B cell (primary cell): ENCODE measurements at places on chromosomes 3 and 15.
A peak's percentile ranks its signal among the peaks of the same experiment; 100 is the strongest.

DNA sequence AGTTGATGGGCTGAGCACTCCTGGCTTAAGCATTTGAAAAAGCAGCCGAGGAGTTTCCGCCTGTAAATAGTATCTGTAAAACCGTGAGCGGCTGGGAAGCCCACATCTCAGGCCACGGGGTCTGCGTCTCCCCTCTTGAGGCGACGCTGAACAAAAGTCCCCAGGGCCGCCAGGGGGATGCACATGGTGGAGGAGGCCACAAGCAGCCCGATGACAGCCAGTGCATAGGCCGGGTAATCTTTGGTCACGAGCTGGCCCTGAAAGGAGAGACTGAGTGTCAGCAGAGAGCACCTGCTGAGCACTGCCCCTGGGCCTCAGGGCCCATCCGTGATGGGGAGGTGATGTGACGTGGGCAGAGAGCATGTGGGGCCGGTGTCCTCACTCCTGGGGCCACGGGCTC is 37.5 kb downstream of the SLC6A20 start:
- DNase-seq = no peak

DNA sequence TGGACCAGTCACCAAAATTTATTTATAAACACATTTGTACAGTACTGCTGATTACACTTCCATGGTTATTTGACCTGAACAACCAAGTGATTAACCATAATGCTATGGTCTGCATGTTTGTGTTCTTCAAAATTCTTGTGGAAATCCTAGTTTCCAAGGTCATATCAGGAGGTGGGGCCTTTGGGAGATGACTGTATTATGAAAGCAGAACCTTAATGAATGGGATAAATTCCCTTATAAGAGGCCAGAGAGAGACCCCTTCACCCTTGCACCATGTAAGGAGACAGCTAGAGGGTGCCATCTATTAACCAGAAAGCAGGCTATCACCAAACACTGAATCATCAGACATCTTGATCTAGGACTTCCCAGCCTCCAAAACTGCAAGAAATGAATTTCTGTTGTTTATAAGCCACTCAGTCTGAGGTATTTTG is 1.9 kb downstream of the SCAPER start:
- DNase-seq = peak; percentile 67

DNA sequence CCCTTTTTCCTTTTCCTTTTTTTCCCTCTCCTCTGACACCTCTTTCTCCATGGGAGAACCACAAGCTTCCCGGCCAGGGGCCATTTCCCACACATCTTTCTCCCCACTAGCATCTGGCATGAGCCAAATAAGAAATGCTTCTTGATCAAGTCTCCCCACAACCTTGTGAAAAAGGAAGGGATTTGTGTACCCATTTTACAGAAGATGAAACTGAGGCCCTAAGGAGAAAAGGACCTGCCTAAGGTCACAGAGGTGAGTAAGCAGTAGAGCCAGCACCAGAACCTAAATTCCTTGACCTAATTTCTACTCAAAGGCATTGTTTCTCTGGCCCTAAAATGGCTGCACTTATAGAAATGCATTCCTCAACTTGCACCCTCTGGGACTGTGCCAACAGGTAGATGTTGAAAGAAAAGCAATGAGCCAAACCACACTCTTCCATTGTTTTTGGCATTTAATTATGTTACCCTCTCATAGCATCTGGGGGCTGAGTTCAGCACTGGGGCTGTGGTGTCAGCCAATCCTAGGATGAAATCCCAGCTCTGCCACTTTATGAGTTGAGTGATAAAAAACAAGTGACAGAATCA is 81.7 kb upstream of the TLE3 start:
- DNase-seq = no peak

DNA sequence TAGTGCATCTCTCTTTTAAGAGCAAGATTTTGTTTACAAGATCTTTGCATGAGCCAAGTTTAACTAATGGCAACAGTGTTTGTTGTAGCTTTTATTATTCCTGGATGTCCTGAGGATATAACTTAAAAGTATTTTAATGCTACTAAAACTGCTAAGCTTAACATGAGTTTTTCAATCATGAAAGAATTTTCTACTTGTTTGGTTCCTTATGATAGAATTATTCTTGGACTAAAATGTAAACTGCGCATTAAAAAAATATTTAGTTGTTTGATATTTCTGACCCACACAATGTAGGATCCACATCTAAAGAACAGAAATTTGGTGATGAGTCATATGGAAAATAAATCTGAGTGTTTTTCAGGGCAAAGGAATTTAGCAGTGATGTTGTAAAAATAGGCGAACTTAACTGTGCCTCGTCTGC is 70.8 kb downstream of the RAP2B start:
- no peak for DNase-seq

DNA sequence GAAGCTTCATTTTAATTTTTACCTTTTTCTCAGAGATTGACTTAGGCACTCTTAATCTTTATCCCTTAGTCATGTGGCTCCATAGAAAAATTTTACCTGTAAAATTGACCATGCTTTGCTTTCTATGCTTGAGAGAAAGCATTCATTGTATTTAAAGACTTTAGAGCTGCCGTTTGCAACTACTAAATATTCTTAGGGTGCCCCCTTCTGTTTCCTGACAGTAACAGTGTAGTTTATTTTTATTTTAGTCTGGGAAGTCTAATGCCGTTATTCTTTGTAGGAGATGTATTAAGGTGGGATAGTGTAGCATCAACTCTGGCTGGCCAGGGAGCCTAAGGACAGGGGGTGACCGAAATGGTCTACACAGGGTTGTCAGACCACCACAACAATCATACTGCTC is 84.5 kb upstream of the SYNPR start:
- no peak for DNase-seq

GRCh38 chr3:57298041-57298440 is 5.6 kb upstream of the ASB14 start:
- no peak for DNase-seq
